ENCODE measurements at places on chromosomes 2 and 18. TPM values are rescaled to one million over a fixed set of nuclear protein-coding genes. Genes with fewer than 3 reads are reported as not detected.

The UGT1A7 gene
- total RNA-seq = not detected

The SCN3A gene
- total RNA-seq = not detected

GRCh38 chr18:77106331-77106730 is 26.3 kb downstream of the MBP start:
- DNase-seq = no peak

DNA sequence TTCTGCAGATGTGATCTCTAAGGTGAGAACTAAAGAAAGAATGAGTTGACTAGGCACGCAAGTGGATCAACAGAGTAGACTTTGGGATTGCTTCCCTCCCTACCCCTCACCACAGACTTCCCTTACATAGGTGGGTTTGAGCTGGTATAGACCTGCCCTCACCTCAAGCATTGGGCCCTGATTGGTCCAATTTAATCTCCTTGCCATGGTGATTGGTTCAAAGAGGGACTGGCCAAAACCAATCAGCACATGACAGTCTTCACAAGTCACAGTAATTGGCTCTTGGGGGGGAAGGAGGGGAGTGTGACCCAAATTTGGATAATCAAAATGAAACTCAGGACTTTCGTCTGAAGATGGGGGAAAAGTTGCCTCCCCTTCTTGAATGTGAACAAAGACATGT is 36.6 kb upstream of the LNPK start:
- DNase-seq = no peak

DNA sequence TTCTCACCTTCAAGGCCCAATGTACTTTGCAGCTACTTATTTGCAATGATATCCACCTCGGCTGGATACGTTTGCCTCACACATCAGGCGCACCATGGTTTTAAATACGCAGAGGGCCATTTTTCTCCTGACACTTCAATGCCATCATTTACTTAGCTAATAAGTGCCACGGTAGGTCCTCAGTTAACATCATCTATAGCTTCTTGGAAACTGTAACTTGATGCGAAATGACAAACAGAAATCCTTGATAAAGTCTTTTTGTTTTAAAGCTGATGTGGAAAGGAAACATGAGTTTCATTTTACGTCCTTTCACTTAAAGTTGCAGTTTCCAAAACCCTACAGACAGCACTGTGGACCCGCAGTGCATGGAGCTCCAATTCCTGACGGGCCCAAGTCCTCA is 37.1 kb downstream of the ZNF516 start:
- no peak for DNase-seq

- DNase-seq = no peak
Observed at GRCh38 chr2:105150231-105150630, 91.3 kb upstream of the GPR45 start.

GRCh38 chr2:209696836-209697711 is 74.6 kb upstream of the UNC80 start:
- no peak for DNase-seq

- DNase-seq = peak; percentile 52
Observed at GRCh38 chr2:95728878-95729596, 137.2 kb downstream of the TRIM43 start.

GRCh38 chr2:82275599-82275998 is 1971.0 kb upstream of the LRRTM1 start:
- no peak for DNase-seq

GRCh38 chr2:1854729-1855547 is 110.6 kb upstream of the PXDN start:
- peak; percentile 80 for DNase-seq

DNA sequence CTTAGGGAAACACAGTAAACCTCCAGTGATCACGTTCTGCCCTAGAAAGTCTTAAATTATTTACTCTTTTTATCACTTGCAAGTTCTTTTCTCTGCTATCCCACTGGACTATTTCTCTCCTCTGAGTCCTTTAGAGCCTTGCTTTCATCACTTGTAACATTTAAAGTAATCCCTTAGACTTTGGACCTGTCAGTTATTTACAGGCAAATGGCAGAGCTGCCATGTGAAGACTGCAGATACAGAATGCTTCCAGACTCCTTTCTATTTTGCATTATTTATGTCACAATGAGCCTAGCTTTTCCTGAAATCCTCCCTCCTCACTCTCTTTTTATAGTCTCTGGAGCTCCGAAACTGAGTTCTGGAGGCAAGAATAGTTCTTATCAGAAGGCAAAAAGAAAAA is 325.6 kb upstream of the TRIB2 start:
- DNase-seq = no peak

- DNase-seq = no peak
Observed at GRCh38 chr2:112087346-112088020, 32.4 kb downstream of the TMEM87B start.
